ENCODE measurements at places on chromosomes 7 and 10.

DNA sequence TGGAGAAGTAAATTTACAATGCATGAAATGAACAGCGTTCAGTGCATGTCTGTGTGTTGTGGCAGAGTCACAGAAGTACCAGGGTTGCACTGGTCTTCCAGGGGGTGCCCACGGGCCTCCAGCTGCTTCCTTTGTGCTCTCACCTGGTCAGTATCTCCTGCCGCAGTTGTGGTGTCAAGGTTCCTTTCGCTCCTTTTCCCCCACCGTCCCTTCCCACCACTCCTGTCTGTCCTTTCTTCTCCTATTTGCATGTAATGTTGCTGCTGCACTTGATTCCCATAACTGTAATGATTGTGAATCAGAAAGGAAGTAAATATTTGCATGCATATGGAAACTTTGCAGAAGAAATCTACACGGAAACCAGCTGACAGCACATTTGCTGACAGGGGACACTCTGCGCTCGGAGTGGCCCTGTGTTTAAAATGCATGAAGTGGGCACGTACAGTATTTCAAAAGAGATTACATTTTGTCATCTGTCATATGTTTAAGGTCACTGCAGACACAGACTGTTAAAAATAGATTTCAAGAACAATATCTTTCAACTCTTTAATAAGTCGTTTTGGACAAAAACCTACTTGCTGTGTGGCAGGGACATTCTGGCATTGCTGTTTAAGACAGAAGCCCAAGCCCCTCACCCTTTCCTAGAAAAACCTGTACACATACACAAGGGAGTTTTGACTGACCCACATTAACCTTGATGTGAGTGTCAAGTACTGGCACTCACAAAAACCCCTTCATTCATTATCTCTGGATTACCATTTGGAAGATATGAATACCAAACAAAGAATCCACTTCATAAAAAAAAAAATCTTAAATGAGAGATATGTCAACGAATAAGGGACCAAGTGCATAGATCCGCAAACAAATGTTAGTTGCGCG lies 336.7 kb upstream of the KLF6 start:
- DNase-seq: no peak

GRCh38 chr10:129877773-129878371 lies 86.2 kb downstream of the EBF3 start:
- DNase-seq: no peak

DNA sequence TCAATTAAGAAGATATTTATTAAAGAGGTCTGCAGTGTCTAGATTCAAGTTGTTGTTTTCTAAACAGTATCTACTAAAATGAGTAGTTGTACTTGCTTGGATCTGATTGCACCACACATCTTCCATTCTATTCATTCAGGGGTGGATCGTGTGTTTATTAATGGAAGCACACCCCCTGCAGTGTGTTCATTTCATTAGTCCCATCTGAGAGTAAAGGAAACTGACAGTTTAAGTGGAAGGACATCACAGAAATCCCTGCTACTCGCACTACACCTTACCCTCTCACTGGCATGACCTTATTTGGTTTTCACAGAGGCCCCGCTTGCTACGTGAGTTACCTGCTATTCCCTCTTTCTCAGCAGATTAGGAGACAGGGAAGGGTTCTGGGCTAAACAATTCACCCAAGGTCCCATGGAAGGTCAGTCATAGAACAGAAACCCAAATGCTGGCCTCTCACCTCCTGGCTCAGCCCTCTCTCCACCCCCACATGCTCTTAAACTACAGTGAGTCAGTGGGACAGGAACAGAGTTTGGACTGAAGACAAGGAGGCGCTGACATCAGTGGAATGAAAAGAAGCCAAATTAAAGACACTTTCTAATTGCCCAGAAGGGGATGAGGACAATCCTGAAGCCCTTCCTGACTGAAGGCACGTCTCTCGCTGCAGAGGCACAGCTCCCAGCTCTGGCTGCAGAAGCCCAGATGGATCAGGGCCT lies 369.2 kb upstream of the NRP1 start:
- DNase-seq: no peak

DNA sequence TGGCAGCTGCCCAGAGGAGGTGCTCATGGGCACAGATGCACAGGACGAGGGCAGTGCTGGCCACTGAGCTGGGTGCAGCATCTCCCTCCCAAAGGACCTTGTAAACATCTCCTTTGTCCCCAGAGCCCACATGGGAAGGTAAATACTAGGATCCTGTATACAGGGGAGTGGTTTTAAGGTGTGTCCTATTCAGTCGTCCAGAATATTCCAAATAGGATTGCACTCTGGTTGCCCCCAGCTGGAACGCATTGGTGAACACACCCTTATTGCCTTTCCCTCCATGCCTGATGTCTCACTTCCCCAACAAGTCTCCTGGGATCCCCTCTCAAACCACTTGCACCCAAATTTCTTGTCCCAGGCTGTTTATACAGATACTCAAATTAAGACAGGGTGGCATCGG lies 152.0 kb upstream of the PCBD1 start:
- no peak for DNase-seq

GRCh38 chr7:38438970-38439369 lies 165.5 kb upstream of the TARP start:
- DNase-seq: no peak

GRCh38 chr7:157937406-157937805 lies 600.6 kb downstream of the DNAJB6 start:
- DNase-seq: no peak
